ENCODE measurements at places on chromosomes 1 and 21.

DNA sequence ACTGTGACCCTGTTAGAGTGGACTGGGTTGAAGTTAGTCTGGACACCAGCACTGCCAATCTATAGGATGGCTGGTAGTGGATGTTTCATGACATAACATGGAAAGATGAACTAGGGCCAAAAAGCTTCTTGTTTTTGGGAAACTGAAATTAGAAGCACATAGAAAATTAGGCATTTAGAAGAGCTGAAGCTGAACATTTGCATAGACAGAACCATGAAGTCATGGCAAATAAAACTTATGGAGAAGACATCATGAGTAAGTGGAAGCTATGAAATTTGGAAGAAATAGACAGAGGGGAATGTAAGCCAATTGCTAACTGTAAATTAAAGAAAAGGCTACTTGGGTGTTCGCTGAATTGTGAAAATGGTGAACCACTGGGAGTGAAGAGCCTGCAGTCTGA is 2.7 kb upstream of the S100A11 start:
- DNase-seq: no peak

GRCh38 chr1:238252033-238252802 is 361.5 kb upstream of the ZP4 start:
- peak; percentile 73 for DNase-seq

GRCh38 chr1:84350550-84350949 is 47.7 kb upstream of the DNASE2B start:
- DNase-seq: peak; percentile 71

GRCh38 chr1:48684381-48684780 is 92.3 kb downstream of the BEND5 start:
- DNase-seq: no peak

DNA sequence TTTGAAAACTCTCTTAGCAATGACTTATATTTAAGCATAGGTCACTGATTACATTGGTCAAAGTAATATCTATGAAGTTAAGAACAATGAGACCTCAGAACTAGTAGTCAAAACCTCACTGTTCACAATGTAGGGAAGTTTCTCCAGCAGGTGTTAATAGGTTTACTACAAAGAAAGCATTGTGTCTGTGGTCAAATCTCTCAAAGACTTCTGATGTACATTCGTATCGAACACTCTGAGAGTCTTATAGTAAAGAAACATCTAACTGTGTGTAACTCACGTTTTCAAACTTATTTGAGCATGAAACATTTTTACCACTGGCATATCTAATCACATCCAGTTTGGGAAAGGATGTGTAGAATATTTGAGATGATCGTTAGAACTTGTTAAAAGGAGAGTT is 76.0 kb downstream of the MAP3K7CL start:
- no peak for DNase-seq

Data from Ammon's horn (tissue), 1 donor.